ENCODE measurements at places on chromosomes 4 and X.

- DNase-seq = no peak
Measured at GRCh38 chrX:17944833-17945497, 83.9 kb upstream of the RAI2 start.

- no peak for DNase-seq
Measured at GRCh38 chrX:153426204-153426603, 14.9 kb downstream of the ZFP92 start.

DNA sequence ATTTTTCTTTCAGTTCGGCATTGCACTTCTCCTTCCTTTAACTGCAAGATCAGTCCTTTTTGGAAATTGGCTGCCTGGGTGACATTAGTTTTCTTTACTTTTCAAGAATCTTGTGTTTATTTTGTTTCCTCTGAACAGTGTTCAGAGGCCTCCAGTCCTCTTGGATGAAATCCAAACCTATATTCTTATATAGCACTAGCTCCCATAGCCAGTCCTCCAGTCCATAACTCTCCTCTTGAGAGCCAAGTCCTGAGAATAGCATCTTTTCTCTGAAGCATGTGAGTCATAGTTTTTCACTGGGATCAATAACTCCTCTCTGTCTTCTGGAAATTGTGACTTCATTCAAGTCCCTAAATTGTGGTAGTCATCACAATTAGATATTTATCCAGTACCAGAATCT lies 357.5 kb downstream of the RAPGEF2 start:
- no peak for DNase-seq

DNA sequence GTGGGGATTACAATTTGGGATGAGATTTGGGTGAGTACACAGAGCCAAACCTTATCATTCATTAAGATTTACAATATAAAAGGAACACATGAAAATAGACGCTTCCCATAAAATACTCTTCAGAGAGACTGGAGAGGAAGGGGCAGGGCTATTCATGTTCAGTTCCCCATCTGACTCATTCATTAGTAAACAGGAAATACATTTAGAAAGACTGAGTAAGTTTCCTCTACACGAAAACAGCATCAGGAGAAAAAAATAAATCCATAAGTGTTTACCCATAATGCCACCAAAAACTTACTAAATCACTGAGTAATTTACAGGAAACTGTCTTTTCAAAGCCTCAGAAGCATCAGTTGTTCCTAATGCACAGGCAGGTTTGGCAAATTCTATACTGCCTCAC lies 255.4 kb upstream of the CXorf51A start:
- no peak for DNase-seq

- no peak for DNase-seq
Measured at GRCh38 chr4:143384381-143384994, 47.8 kb downstream of the GAB1 start.
